ENCODE measurements at places on chromosomes 1 and 21.

GRCh38 chr21:8989261-8989711 is 1532.1 kb upstream of the TPTE start:
- no peak for DNase-seq

DNA sequence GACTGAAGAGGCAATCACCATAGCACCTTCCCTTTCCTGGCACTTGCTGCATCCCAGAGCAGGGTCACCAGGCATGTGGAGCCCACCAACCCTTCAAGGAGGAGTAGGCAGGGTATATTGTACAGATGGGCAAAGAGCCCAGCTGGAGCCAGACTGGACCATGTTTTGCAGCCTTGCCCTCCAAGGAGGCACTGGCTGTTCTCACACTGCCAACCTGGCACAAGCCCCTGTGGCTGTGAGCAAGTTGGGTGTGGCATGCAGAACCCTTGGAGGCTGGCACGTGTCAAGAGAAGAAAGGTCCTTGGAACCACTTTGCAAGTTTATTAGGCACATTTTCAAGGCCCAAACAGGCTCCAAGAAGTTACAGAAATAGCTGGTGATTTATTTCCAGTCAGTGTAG is 146.4 kb downstream of the FOXD2 start:
- DNase-seq = no peak

DNA sequence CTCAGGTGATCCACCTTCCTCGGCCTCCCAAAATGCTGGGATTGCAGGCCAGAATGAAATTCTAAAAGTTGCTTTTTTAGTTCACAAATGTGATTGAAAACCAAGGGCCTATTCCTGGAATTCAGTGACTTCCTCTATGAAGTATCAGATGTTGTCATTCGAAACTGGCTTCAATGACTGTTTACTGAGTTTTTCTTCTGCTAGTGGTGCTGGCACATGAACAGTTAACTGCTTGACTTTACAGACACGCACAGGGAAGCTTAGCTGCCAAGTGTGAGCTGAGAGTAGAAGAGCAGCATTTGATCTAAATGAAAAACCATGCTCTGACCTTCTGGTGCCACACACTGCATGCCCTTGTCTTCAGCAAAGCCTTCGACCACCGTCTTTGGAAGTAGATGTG is 32.8 kb upstream of the AJAP1 start:
- no peak for DNase-seq

DNA sequence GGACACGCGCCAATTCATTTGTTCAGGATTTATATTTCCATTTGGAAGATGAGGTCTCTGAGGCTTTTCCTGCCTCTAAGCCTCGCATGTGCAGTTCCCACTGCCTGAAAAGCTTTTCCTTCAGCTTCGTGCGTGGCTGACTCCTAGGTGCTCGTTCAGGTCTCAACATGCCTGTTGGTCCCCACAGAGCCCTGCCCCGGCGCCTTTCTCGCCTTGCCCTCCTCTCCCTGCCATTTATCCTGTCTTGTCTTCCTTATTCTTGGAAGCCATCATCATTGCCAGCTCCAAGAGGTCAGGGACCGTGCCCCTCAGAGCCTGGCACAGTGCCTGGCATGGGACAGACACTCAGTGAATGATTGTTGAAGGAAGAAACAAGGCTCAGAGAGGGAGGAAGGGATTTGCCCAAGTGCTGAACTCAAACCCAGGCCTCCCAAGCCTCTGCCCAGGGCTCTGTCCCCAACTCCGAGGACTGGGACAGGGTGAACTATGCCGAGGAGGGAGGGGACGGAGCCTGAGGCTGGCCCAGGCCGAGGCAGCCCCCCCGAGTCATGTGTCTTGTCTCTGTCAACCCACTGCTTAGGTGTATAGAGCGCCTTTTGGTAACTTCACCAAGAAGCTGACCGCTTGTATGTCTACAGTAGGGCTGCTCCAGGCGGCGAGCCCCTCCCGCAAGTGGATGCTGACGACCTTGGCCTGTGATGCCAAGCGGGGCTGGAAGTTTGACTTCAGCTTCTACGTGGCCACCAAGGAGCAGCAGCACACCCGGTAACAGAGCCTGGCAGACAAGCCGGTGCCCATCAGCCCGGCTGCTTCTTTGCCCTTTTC is 47.3 kb downstream of the DISP3 start:
- DNase-seq = no peak

DNA sequence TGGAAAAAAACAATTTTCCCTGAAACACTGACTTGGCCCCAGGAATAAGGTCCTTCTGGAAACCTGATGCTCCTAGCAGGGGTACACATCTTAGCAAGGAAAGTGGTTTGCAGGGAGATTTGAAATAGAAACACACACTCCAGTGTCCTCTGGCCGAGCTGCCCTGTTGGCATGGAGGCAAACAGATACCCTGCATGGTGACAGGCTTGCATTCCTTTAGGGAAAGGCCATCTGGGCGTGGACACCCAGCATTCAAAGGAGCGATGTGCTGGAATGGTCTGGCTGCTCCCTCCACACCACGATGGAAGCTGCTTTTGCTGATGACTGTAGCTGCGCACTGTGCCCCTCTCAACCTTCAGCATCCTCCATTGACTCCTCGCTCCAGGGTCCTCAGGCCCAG is 41.5 kb upstream of the BCAR3 start:
- no peak for DNase-seq

GRCh38 chr1:228478326-228478725 is 8.9 kb upstream of the RNF187 start:
- no peak for DNase-seq

DNA sequence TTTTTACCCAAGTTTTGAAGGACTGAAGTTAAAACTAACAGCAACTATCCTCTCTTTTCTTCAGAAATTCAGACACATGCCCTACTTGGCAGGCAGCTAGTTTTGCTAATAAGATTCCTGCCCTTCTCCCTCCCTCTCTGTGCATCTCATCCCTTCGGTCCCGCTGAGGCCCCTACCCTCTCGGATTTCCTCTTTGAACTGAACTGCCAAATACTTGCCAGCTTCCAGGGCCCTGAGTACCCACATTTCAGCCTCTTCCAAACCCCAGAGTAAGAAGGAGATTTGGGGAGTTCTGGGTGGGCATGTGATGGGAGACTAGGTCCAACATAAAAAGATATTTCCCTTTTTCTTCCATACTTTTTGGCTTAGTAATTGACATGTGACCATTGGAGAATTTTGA is 116.5 kb upstream of the JUN start:
- DNase-seq = no peak

- no peak for DNase-seq
Measured at GRCh38 chr1:91799159-91799558, 86.8 kb downstream of the TGFBR3 start.

DNA sequence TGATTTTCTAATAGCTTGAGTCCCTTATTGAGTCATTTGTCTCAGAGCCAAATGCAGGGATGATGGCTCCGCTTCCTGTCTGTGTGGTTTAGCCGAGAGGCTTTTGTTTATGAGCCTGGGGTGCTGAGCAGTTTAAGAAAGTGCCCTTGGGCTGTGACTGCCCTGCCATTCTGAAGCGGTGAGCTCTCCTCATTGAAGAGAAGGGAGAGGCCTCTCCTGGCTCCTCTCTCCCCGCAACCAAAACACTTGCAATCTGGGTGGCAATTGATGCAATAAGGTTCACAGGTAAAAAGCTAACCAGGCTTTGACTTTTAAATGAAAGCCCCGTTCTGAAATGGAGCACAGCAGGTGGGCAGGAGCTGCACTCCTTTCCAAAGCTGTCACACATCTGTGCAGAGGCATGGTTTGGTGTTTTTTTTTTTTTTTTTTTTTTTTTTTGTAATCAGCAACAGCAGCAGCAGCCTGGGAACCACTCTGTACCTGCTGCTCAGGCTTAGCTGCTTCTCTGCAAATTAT is 403.7 kb downstream of the SIPA1L2 start:
- DNase-seq = no peak

- no peak for DNase-seq
Measured at GRCh38 chr1:163973586-163973985, 585.4 kb upstream of the PBX1 start.

GRCh38 chr1:38475624-38476005 is 384.0 kb downstream of the RRAGC start:
- no peak for DNase-seq

DNA sequence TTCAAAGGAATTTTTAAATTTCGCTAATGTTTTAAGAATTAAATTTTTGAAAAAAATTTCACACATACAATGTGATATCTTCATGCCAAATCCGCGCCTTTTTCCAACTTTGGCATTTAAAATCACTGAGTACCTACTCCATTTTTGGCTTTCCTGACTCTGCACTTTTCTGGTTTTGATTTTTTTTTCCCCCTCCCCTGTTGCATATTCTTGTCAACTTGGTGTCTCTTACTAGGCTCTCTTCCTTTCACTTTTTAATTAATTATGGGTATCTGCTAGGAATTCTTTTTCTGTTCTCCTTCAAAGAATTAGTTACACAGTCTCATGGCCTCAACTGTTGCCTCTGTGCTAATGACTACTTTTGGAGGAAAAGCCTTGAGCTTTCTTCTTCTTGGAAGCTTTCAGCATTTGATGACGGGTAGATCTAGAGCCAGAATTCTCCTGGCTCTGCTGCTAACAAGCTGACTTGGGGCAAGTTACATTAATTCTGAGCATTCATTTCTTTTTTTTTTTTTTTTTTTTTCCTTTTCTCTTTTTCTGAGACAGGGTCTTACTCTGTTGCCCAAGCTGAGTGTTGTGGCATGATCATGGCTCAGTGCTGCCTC is 1.8 kb downstream of the AGL start:
- DNase-seq = no peak

- DNase-seq = no peak
Measured at GRCh38 chr1:183218971-183219615, 33.0 kb downstream of the LAMC2 start.

GRCh38 chr21:38323721-38324531 is 67.1 kb downstream of the KCNJ15 start:
- no peak for DNase-seq

DNA sequence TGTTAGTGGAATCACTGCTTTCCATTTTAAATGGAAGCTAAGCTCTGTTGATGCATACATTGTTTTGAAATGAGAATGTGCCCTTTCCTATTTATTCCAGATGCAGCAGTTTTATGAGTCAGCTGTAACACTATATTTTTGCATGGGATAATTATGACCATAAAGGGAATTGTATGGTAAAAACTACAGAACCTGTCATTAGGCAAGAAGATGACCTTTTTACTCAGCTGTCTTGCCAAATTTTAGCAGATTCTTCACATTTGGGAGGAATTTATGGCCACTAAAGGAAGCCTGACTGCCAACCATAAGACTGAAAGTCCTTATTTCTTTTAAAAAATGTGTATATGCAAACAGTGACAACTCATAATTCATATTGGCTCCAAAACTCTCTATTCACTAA is 356.3 kb upstream of the PRMT6 start:
- DNase-seq = no peak

All from hippocampal formation (tissue), 2 donors.